ENCODE measurements at places on chromosomes 1 and 21.

DNA sequence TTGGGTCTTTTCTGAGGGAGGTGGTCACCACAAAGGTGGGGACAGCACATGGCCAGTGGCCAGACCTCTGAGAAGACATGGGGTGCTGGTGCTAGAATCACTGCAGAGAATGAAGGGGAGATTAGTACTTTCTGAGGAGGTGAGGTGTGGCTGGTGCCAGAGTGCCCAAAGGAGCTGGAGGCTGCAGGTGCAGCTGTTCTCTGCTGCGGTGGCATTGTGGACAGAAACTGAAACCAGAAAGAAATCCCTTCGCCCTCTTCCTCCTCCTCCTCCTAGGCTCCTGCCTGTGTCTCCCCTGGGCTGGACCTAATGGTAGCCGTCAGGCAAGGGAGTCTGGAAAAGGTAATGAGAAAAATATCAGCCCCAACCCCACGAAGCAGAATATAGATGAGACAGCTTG lies 261.7 kb downstream of the TM2D1 start:
- DNase-seq: no peak

- DNase-seq: no peak
These were observed 1.6 kb downstream of the IGSF21 start for GRCh38 chr1:18109058-18109755.

- DNase-seq: no peak
These were observed 11.6 kb upstream of the CD247 start for GRCh38 chr1:167529829-167530474.

DNA sequence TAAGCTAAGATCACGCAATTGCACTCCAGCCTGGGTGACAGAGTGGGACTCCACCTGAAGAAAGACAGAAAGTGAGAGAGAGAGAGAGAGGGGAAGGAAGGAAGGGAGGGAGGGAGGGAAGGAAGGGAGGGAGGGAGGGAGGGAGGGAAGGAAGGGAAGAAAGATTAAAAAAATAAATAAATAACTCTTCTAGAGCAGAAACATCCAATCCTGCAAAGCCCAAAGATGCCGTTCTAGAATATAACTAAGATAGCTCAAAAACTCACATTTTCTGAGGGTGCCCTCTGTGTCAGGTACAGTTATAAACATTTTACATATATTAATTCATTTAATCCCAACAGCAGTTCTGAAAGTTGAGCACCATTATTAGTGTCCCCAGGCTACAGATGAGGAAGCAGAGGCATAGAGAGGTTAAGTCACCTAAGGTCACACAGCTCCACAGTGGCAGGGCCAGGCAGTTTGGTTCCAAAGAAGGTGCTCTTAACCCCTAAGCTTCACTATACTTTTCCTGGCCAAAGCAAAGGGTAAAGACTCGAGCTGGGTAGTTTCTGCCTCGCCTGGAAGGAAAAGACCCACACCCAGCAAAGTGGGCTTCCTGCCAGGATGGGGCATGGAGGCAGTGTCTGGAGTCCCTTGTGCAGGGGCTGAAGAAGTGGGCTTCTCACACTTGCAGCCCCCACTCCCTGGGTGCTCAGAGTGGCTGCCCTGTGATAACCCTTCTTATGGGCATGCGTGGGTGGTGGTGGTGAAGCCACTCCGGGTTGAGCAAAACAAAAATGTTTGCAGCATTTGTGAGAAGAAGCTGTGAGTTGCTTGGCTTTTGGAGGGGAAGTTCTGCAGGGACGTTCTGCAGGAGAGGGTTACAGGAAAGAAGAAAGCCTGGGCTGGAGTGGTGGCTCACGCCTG lies 7.9 kb upstream of the PIK3CD start:
- DNase-seq: peak; percentile 28

- DNase-seq: no peak
These were observed 145.3 kb upstream of the COL6A1 start for GRCh38 chr21:45836268-45836655.

- no peak for DNase-seq
These were observed 10.6 kb downstream of the SLC19A1 start for GRCh38 chr21:45531393-45532215.

- DNase-seq: no peak
These were observed 23.9 kb upstream of the CYYR1 start for GRCh38 chr21:26597031-26597430.

- no peak for DNase-seq
These were observed 29.7 kb downstream of the EPHA2 start for GRCh38 chr1:16126160-16126559.

- DNase-seq: no peak
These were observed 66.6 kb downstream of the SPAG17 start for GRCh38 chr1:118118469-118118868.

GRCh38 chr1:74857676-74858075 lies 124.7 kb downstream of the TYW3 start:
- no peak for DNase-seq

DNA sequence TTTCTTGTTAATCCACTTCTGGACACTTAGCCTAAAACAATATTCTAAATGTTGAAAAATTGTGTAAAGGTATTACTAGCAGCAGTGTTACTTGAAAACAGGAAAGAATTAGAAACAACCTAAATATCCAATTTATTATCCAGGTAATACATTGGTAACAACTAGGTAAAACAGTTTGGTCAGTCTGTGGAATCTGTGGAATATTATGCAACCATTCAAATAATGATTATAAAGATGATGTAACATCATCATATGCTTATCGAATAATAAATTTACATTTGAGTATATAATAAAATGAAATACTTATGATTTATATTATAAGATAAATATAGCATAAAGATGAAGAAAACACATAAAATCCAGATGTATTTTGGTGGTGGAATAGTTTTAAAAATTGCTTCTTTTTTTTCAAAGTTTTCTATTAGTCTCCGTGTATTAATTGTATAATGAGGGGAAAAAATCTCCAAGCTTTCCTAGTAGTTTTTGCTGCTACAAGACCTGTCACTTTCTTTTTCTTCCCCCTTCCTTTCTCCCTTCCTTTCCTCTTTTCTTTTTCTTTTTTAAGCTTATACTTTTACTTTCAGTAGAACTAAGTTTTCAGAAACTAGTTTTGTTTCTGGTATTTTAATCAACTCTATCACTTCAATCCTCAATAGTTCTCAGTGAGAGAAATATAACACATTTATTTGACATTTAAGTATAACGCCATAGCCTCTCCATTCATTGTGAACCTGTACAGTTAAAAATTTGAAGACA lies 197.8 kb upstream of the HMCN1 start:
- no peak for DNase-seq

GRCh38 chr1:211612786-211613107 lies 33.8 kb upstream of the SLC30A1 start:
- DNase-seq: no peak

DNA sequence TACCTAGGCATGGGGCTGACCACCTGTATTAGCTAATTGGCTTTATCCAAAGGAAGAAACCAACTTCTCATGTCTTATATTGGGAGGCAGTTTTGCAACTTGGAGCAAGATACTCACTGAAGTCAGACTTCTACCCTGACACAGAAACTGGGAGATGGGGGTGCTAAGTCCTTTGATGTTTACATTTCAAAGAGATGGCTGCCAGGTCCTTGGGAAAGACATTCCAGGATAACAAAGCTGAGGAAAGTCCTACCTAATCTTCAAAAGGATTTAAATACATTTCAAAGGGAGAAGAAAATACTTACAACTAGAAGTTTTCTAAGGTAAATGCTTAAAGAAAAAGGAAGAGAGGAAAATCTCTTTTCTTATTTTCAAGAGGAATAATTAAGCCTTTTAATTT lies 62.1 kb downstream of the FH start:
- DNase-seq: no peak

DNA sequence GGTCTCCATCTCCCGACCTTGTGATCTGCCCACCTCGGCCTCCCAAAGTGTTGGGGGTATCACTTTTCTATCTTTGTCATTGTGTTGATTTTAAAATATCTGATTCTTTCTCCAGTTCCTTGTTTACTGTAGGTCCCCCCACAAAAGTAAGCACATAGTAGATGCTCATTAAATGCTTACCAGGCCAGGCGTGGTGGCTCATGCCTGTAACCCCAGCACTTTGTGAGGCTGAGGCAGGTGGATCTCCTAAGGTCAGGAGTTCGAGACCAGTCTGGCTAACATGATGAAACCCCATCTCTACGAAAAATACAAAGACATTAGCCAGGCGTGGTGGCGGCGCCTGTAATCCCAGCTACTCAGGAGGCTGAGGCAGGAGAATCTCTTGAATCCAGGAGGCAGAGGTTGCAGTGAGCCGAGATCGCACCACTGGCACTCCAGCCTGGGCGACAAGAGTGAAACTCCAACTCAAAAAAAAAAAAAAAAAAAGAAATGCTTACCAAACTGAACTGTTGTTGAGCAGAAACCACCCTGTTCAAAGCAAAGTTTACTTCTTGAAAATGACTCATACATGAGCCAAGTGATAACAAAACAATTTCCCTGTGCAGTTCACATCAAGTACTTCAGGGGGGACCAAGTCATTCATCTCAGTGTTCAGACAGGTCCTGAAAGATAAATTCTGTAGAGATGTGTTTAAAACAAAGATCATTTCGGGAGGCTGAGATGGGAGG lies 24.3 kb upstream of the NID1 start:
- no peak for DNase-seq

- DNase-seq: no peak
These were observed 98.5 kb upstream of the DMRTA2 start for GRCh38 chr1:50521703-50522102.

DNA sequence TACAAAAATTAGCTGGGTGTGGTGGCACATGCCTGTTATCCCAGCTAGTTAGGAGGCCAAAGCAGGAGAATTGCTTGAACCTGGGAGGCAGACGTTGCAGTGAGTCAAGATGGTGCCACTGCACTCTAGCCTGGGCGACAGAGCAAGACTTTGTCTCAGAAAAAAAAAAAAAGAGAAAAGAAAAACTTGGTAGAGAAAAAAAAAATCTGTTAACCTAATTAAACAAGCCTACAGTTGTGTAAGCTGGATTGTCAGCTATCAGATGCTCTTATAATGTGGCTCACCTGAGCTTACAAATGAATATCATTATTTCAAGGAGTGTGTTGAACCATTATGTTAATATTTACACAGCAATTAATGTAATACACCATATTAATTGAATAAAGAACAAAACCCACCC lies 26.4 kb upstream of the EYA3 start:
- DNase-seq: no peak

- no peak for DNase-seq
These were observed 142.4 kb downstream of the ZNF281 start for GRCh38 chr1:200267458-200267857.

- DNase-seq: no peak
These were observed 67.6 kb downstream of the TBX19 start for GRCh38 chr1:168348146-168348709.

GRCh38 chr1:93443454-93443853 lies 4.5 kb upstream of the FNBP1L start:
- no peak for DNase-seq

GRCh38 chr1:67802565-67802964 lies 30.7 kb downstream of the GNG12 start:
- no peak for DNase-seq

GRCh38 chr1:229192853-229193252 lies 78.1 kb upstream of the RAB4A start:
- DNase-seq: no peak

DNA sequence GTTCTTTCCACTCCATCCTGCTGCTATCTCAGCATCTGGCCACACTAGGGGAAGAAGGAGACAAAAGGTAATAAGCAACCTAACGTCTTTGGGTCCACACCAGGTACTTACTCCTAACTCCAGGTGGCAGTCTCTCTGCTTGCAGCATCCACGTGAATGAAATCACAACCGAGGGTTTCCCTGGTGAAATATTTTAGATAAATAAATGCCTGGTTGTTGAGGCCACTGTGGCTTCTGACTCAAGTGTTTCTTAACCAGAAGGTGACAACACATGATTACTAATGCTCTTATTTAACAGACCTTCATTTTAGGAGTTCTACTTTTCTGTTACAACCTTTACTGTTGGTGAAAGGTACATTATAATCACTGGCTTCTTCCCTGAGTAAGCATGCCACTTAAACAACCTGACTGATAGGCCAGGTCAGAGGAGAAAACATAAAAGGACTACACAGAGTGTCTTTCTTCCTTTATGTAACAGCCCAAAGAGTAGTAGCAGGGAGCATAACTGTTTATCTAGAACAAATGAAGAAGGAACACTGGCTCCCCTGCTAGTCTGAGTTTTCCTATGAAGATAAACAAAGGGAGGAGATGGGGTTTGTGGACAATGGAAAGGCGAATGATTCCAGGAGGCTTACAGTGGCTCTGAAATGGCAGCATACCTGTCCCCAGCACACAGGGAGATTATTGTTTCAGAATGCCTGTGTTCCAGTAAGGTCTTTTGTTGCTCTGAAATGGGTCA lies 59.9 kb downstream of the SYT6 start:
- DNase-seq: no peak

DNA sequence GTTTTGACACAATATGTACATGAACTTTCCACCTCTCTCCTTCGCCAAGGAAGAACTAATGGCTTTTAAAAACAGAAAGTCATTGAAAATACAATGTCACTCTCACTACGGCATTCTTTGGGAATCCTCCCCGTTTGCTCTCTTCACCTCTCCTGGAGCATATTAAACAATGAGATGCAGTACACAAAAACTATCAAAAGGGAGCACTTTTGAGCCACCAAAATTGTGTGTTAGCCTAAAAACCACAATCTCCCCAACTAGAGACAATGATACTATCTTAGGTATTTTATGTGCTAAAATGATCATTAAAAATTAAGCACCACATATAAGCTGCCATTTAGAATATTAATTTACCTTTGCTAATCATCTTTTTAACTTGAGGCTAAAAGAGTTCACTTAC lies 425.5 kb downstream of the KCTD3 start:
- DNase-seq: no peak

DNA sequence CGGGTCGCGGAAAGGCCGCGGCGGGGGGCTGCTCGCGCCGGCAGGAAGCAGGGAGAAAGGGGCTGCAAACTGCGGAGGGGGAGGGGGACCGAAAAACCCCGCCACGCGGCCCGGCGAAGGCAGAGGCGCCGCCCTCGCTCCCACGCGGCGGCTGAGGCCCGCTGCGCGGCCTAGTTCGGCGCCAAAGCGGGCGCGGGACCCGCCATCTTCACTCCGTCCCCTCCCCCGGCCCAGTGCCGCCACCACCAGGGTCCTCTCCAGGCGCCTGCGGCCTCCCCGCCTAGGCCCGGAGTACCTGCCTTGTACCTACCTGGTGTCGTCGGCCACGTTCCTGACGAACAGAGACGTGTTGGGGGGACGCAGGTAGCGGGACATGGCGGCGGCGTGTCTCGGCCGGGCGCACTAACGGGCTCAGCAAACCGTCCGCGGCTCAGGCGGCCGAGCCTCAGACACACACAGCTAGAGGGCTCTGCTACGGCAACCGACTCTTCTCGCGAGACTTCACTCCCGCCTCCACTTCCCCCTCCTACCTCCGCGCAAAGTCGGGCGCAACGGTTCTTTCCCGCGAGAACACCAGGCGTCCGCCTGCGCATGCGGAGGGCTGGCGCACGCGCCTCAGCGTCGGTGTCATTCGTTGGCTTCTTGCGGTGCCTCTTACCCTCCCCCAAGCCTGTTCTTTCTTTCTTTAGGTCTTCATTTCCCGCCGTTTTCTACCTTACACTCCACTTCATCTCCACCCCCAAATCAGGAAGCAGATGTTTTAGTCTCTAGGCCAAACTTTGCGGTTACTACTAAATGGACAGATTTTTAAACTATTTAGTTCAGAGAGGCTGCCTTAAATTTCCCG lies at the start of gene SRSF10:
Gene SRSF10 (minus strand): TSS at position 447 of the 847 bp plus-strand sequence. CDS start 72 bp downstream, at position 375.
- DNase-seq: peak; percentile 97

GRCh38 chr1:91661121-91661520 lies 160.5 kb downstream of the CDC7 start:
- DNase-seq: no peak

- DNase-seq: peak; percentile 25
These were observed 133.4 kb downstream of the PLPPR5 start for GRCh38 chr1:98870959-98871903.

Measured in activated naive CD4-positive, alpha-beta T cell treated with Interleukin-2 at 50 U/mL for 16 hours (primary cell).